ENCODE measurements at places on chromosomes 1 and 21.

DNA sequence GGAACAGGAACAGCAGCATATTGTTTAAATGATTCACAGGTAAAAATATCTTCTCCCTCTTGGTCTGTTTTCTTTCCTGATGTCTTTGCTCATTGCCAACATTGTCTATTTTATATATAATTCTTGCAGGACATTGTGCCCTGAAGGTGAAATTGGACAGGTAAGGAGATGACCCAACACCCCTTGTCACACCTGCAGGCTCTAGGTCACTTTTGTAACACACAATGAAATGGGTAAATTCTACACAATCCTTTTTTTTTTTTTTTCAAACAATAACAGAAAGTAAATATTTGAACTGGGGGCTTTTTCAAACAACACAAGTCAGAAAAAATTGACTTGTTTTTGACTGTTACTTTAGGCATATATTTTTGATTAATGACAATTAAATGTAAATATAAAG lies 62.9 kb upstream of the ERG start:
- DNase-seq = no peak

DNA sequence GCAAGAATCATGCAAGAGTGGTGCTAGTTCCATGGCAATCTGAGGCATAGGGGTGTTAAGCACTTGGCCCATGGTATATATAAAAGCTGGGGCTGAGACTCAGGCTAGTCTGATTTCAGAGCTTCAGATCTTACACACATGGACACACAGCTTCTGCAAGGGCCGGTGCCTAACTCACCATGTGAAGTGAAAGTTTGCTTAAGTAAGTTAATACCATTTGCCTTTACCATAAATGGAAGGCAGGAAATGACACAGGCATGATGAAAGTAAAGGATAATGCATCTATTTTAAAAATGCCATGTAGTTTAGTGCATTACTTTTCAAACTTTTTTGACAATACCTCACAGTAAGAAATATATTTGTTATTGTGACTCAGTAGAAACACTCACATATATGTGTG lies 122.6 kb downstream of the KCNJ6 start:
- no peak for DNase-seq

DNA sequence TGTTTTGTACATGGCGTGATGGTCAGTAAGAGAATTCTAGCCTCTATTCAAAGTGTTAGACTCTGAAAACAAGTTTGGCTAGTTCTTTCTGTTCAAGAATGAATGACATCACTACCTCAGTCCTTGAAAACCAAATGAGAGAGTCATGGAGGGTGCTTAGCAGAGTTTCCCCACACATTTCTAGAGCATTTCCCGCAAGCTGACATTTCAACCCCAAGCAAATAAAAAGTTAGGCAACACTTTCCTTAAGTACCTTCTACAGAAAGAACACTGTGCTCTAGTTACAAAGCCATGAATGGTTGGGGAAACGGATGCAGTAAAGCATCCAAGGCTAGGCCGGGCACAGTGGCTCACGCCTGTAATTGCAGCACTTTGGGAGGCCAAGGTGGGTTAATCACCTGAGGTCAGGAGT lies 47.9 kb upstream of the SLC44A3 start:
- DNase-seq = no peak

DNA sequence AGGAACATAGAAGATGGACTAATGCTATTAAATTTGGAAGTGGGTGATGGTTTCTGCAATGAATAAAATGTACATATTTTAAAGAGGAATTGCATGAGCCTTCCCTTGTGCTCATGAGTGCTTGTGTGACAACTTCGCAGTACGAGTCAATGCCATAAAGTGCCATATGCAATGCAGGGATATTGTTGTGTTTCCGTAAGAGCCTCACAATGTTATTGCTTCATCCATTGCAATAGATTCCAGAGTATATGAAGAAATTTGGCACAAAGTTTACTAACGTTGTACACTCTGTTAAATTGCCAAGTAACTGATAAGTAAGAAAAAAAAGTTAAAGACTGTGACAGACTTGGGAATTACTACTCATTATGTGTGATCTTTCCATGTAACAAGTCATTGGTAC lies 22.3 kb downstream of the BTG3 start:
- DNase-seq = no peak

DNA sequence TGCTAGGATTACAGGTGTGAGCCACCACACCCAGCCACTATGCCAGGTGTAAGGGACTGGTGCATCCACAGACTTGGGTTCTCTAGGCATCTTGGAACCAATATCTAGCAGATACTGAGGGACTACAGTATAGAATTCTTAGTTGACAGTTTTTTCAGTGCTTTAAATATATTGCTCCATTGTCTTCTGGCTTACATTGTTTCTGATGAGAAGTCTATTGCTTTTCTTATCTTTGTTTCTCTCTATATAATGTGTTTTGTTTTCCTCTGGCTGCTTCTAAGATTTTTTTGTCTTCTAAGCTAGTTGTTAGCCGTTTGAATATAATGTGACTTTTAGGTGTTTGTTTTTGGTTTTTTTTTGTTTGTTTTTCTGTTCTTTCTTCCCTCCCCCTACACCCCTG lies 13.5 kb downstream of the NUF2 start:
- DNase-seq = no peak

- DNase-seq = no peak
Observed at GRCh38 chr1:17798799-17799382, 43.8 kb downstream of the ACTL8 start.

GRCh38 chr1:1298861-1299685 lies 8.7 kb downstream of the ACAP3 start:
- no peak for DNase-seq

GRCh38 chr1:103424650-103425049 lies 100.8 kb upstream of the RNPC3 start:
- no peak for DNase-seq

All from activated CD4-positive, alpha-beta T cell treated with anti-CD3 and anti-CD28 coated beads, Interleukin-2, Interleukin-6, amounts not matched to agents 100 ng/mL and 50 ng/mL, durations not matched to agents 16 hours and 8 hours (primary cell).